ENCODE measurements at places on chromosomes 6 and 20.
A peak's percentile ranks its signal among the peaks of the same experiment; 100 is the strongest.

DNA sequence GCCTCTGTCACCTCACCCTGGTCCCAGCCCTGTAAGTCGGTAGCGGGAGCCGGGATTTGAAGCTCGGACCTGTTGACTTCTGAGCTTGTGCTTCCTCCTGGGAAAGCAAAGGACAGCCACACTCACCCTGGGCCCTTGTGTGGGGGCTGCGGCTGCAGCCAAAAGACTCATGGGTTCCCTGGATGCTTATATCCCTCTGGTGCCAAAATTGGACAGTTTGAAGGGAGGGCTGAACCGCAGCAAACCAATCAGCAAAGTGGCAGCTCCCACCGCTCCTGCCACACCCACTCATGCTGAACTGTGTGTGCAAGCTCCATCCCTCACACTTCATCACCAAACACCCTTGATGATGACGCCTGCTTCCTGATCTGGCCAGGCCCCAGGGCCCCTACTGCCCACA lies 3.9 kb upstream of the CCN5 start:
- no peak for DNase-seq

DNA sequence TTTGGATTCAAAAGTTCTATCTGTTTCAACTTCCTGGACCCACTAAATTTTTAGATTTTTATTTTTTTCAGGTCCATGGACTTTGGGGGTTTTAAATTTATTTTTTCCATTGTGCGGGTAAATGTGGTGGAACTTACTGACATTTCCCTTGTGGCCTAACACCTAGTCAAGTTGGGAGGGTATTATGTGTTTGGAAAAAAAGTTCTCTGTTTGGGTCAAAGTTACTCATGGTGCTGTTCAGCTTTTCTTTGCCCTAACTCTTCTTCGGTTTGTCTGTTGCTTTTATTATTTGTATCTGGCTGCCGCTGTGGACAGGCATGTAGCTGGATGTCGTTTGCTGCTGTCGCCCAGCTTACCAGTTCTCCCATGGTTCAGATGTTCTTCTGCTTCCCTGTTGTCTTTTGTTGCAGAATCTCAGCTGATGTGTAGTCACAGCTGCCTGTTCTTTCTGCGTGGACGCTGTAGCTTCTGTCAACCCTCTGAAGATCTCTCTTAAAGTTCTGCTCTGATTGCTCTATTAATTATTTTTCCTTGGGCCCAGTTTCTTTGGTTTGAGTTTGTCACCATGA lies 7.9 kb downstream of the IGF2R start:
- no peak for DNase-seq

- no peak for DNase-seq
Measured at GRCh38 chr20:4765681-4766080, 44.0 kb downstream of the PRND start.

DNA sequence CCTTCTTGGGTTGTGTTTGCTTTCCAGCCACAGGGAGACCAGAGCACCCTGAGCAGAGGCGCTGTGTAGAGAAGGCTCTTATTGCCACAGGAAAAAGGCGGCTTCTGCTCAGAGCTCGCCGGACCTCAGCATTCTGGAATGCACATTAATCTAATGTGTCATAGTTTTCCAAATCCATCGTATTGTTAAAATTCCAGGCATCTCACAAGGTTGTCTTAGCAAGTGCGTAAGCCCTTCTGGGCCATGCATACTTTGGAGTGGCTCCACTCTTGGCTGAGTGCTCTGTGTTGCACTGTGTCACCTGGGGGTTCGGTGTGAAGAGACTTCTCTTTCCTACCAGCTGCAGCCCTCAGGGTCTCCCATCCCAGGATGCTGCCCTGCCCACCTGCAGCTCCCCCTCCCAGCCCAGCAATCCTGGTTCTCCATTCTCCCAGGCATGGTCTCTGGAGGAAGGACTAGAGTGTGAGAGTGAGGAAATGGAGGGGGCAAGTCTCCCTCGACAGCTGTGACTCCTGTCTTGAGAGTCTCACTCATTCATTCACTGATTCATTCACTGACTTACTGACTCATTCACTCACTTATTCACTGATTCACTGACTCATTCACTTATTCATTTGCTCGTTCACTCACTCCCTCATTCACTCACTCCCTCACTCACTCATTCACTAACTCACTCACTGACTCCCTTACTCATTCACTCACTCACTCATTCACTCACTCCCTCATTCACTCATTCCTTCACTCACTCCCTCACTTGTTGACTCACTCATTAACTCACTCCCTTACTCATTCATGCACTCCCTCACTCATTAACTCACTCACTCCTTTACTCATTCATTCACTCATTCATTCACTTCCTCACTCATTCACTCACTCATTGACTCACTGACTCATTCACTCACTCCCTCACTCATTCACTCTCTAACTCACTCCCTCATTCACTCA lies 83.7 kb upstream of the MPC1 start:
- DNase-seq = no peak

DNA sequence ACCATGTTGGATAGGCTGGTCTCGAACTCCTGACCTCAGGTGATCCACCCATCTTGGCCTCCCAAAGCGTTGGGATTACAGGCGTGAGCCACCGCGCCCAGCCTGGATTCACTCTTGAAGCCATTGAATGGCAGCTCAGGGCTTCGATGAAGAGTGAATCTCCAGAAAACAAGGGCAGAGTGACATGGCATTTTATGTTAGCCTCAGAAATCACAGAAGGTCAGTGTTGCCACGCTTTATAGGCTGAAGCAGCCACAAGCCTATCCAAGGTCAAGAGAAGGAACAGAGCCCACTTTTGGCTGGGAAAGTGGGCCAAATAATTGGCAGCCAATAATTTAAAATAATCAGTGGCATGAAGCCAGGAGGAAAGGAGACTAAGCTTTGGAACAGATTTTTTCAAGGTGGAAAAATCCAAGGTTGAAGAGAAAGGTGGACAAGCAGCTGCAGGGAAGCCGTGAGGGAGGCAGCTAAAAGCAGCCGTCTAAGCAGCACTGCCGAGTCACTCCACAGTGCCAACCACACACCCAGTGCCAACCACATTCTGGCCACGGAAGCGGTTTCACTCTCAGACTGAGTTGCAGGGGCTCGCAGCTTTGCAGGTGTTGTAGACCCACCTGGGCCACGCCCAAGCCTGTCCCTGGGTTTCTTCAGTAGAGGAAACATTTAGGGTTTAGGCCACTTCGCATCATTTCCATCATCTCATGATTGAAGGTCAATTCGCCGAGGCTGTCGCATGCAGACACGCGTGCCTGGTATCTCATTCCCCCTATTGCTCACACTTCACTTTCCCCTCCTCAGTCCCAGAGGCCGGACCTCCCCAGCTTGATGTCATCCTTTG lies 17.4 kb upstream of the AVP start:
- peak; percentile 48 for DNase-seq

DNA sequence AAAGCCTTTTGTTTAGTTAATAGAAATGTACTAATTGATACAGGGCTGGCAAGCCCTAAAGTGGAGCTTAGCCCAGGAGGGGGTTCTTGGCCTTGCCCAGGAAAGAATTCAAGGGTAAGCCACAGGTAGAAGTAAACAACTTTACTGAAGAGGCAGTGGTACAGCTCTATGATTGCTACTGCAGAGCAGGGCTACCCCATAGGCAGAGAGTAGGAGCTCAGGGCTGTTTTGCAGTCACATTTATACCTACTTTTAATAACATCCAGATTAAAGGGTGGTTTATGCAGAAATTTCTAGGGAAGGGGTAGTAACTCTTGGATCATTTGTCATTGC lies 680.4 kb upstream of the GJE1 start:
- DNase-seq = no peak

DNA sequence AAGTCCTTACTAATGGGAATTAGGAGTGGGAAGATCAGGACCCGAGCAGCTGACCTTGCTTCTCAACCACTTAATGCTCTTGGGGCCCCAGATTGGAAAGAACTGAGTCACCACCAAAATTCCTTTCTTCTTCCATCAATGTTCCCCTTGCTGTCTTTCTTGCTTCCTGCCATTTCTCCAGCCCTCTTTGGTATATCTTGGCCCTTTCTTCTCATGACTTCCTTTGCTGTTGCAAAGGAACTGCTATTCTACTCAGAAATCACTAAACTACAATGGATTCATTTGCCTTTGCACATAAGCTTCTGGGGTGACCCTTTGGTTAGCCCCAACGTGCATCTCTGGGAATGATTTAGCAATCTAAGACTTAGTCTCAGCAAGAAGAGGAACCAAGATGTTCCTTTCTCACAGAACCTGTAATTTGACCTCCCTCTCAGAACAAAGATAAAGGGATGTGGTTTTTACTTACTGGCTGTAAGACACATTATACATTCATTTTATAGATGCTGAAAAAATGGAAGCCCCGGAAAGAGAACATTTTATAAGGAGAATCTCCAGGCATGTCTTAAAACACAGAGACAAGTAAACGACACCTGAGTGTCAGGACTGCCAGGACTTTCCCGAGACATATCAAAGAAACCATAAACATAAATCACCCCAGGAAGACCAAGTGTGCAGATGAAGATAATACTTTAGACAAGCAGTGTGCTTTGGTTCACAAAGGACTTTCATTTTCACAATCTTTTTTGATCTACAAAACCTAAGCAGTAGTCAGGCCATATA lies 99.0 kb upstream of the TNFAIP3 start:
- DNase-seq = no peak

- no peak for DNase-seq
Measured at GRCh38 chr6:27838058-27838944, 73.9 kb downstream of the OR2B2 start.

All from activated CD8-positive, alpha-beta memory T cell treated with anti-CD3 and anti-CD28 coated beads for 48 hours (primary cell).